ENCODE measurements at places on chromosomes 1 and 21. TPM values are rescaled to one million over a fixed set of nuclear protein-coding genes. Genes with fewer than 3 reads are reported as not detected.

The LCE1F gene
- total RNA-seq: not detected

The LRRC42 gene
- 14.5 TPM for total RNA-seq

The NBPF11 gene
- 16.3 TPM for total RNA-seq

The HFM1 gene
- 11.2 TPM for total RNA-seq

The CCDC27 gene
- not detected for total RNA-seq

DNA sequence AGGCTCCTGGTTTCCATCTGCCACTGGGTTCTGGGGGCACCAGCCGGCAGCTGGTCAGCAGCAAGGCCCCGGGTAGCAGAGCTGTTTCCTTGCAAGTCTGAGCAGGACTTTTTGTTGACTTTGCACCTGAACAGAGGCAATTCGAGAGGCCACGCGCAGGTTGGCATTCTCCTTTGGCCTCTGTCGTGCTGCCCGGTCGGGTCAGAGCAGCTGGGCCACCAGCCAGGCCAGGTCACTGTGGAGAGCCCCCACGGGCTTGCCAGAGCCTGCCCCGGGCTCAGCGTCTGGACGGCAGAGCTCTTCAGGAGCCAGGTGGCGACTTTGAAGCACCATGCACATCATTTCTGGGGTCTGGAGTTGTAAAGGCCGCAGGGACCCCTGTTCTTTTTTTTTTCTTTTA lies 28.4 kb upstream of the TMEM52 start:
- no peak for DNase-seq

DNA sequence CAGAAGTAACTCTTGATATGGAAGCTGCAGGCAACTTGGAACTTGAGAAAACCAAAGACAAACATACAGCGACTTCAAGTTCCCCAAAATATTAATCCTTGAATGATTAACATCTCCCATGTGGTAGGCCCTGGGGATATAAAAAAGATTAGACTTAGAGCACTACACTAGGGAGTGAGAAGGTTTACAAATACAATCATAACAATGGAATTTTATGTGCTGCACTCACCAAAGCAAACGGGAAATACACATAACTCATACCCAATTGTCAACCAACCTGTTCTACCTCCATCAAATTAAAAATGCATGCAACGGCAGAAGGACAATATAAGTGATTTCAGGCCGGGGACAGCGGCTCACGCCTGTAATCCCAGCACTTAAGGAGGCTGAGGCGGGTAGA lies 3.7 kb downstream of the SMYD3 start:
- DNase-seq: no peak

DNA sequence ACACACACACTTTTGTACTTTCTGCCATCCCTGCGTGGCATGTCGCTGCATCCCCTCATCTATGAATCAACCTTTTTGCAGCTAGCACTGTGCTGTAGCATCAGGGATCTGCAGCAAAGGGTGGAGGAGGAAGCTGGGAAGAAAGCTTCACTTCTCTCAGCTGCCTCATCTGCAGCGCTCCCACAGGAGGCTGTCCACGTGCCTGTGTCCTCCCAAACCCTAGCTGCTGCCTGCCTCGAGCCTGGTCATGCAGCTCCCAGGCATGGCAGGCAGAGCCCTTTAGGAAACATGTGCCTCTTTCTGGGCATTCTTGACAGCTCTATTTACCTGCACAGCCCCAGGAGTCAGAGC lies 262.1 kb upstream of the SGIP1 start:
- DNase-seq: peak; percentile 49

DNA sequence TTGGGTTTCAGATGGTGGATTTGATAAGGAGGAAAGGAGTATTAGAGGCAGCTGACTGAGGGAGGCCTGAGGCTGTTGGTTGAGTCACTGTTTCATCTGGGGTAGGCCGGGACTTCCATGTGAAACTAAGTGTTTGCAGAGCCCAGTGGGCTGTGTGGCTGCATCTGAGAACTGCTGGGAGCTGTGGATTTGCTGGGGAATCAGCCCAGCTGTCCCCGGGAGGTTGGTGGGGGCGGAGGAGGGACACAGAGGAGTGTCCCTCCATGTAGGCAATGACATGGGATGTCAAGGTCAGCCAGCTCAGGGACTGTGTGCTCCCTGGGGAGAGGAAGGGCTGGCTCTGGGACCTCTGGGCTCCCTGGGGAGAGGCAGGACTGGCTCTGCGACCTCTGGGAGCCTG lies 36.4 kb downstream of the SLC2A7 start:
- no peak for DNase-seq

DNA sequence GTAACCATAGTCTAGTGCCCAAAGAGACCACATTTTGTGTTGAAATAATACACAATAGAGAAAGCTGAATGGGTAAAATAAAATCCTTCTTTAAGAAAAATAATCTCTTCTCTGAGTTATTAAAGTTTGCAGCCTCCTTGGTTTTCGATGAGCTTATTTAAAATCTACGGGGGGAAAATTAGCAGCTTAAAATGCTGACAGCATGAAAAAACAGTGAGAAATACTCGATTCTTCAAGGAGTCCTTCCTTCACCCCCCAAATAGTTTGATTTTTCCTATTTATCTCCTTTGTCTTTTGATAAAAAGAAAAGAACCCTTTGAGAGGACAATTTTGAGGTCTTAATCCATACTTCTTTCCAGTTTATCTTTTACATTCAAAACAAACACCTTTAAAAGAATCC lies 394.0 kb upstream of the B3GALT2 start:
- no peak for DNase-seq

GRCh38 chr21:36728371-36729111 lies 29.6 kb downstream of the SIM2 start:
- no peak for DNase-seq

DNA sequence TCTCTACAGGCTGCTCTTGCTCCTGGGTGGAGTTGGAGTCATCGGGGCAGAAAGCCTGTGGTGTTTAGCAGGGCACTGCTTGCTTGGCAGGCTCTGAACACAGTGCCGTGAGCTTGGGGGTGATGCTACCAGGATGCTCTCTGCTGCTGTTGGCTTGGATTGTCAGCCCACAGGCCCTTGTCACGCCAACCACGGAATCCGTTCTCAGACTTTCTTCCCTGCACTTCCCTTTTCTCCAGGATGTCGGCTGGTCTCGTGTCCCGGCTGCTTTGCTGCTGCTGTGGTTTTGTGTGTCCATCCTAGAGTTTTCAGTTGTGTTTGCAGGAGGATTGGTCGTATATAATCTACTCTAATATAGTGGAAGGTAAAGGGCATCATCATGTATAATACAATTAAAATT lies 44.4 kb upstream of the TTC34 start:
- DNase-seq: no peak

GRCh38 chr1:243343970-243344937 lies 88.4 kb downstream of the SDCCAG8 start:
- no peak for DNase-seq

- no peak for DNase-seq
These were observed 32.4 kb downstream of the KCTD3 start for GRCh38 chr1:215599418-215600074.

- no peak for DNase-seq
These were observed 51.1 kb downstream of the SUSD4 start for GRCh38 chr1:223312705-223313414.

- peak; percentile 53 for DNase-seq
These were observed 9.6 kb downstream of the VPS26C start for GRCh38 chr21:37257511-37257966.

DNA sequence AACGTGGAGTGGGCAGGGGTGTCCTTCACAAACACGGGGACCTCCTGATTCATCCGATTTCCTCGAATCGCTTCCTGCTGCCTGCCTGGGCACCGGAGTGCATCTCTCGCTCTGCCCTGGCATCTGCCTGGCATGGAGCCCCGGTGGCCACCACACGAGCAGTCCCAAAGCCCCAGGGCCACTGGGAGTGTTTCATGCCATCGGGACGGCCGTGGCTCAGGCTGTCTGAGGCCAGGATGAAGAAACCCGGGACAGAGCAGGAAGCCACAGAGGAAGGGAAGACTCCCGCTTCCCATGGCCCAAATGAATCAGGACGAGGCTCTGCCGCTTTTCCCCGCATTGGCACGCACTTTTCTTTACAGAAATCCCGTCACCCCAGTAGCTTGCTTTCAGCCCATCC lies 32.4 kb downstream of the MEGF6 start:
- no peak for DNase-seq

DNA sequence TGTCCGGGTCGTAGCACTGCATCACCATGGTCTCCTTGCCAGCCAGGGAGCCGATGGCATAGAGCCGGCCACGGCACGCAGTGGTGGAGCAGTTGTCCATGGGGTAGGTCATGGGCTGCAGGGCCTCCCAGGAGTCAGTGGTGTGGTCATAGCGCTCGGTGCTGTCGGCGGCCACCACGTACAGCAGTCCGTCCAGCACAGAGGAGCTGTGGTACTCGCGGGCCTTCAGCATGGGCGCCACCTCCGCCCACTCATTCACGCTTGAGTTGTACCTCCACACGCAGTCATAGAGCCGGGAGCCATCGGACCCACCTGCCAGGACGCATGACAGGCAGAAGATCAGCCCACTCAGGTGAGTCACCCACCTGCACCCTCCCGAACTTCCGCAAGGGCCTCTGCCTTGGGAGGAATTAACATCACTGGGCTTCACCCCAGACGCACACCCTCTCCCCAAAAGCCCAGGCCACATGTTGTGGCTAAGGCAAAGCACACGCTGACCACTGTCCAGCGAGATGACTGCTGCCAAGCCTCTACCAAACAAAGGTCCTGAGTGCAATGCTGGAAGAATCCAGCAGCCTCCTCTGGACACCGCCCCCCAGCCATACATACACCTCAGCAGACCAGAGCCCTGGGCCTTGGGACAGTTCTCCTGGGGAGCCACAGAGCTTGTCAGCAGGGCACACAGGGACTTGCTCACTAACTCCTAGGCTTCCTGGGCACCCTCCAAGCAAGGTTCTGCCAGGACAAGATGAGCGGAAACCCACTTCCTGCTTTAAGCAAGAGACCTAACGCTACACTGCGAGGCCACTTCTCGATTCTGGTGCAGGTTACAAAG lies 3.3 kb downstream of the KLHL21 start:
- DNase-seq: no peak

GRCh38 chr1:48841966-48842365 lies 65.3 kb upstream of the BEND5 start:
- DNase-seq: no peak

DNA sequence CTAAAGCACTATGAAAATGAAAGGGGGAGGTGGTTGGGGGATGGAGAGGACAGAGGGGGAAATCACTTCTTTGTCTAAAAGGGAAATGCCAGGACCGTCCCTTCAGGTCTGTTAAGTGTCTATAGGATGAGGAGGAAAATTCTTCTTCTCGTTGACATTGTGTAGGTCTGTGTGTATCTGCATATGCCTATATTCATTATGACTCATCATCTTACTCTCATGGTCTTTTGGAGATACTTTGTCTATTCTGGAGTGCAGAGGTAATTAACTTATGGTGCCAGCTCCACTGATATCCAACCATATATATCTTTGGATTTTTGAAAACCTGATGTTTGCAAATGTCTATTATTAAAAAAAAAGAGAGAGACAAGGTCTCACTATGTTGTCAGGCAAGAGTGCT lies 143.7 kb downstream of the PBX1 start:
- DNase-seq: no peak

- no peak for DNase-seq
These were observed 291.5 kb downstream of the AKT3 start for GRCh38 chr1:243558576-243558975.

DNA sequence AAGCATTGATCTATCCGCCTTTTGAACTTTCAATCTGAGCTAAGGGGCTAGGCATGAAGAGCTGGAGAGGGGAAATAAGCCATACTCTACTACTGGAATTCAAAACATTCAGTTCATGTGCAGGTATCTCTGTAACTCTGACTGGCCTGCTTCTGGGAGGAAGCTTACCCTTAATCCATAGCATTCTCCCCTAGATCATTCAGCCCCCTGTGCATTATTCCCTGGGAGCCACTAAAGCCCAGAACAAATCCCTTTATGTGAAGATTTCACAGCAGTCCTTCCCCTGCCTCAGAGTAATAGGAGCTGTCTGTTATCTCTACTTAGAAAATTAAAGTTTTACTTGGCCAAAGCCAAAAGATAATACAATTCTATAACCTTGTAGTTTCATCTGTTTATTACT lies 300.7 kb downstream of the SEC16B start:
- no peak for DNase-seq

GRCh38 chr1:156947818-156948525 lies 27.5 kb downstream of the LRRC71 start:
- DNase-seq: no peak

DNA sequence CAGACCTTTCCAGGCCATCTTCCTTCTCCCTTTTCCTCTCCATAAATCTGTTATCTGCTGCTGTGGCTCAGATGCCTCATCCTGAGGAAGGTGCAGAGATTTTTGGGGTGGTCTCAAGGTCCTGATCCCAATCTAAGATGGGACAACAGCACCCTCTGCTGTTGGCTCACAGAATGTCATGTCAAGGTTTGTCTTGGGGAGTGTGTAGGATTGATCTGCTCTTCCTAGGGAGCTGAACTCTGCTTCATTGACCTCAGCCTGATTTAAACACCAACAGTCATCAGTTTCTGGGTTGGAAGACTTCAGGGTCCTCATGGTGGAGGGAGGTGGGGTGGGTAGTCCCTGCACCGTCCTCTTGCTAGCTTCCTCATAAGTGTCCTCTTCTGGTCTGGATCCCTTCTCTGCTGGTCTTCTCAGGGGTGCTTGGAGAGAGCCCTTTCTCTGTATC lies 62.8 kb upstream of the LAX1 start:
- DNase-seq: peak; percentile 68

All from ovary (tissue), 10 donors.